Immature natural killer cell (primary cell): ENCODE measurements at places on chromosomes 16 and 17. TPM values are rescaled to one million over a fixed set of nuclear protein-coding genes. Genes with fewer than 3 reads are reported as not detected.
A peak's percentile ranks its signal among the peaks of the same experiment; 100 is the strongest.

- no peak for DNase-seq
- H3K36me3 ChIP-seq: peaks cover 13% of the 10 kb centered on the region
- H3K4me1 ChIP-seq: peaks cover 73% of the 10 kb centered on the region
These were observed 3.0 kb downstream of the SMCR8 start for GRCh38 chr17:18318117-18318516.

DNA sequence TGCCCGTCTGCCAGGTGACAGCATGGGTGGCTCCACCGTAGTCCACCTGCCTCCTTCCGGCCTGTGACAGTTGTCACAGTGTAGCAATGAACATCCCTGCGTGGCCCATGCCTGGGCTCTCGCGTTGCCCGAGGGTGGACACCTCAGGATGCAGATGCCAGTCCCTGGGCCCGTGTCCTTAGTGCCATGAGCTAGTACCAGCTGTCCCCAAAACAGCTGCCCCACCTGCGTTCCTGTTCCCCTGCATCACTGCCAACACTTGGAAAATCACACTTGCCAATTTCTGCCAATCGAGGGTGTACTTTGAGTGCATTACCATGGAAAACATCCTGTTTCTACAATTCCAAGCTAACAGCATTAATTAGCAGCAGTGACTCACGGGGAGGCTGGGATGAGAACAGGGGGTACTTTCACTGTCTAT lies 9.0 kb upstream of the C16orf95 start:
- peaks cover 2% of the 10 kb centered on the region for H3K27me3 ChIP-seq
- DNase-seq: no peak
- no peak overlapping the region for H3K27ac ChIP-seq
- peaks cover 6% of the 10 kb centered on the region for H3K4me1 ChIP-seq
- no peaks in the 10 kb centered on the region for H3K36me3 ChIP-seq

ARL2BP gene
- 221 TPM for polyA plus RNA-seq

MMP15 gene
- not detected for polyA plus RNA-seq

- peak overlapping the region; percentile 69 for H3K4me3 ChIP-seq
- peaks cover 8% of the 10 kb centered on the region for H3K36me3 ChIP-seq
- H3K4me1 ChIP-seq: peaks cover 51% of the 10 kb centered on the region
- peak; percentile 20 for DNase-seq
- H3K27me3 ChIP-seq: peaks cover 5% of the 10 kb centered on the region
These were observed 63.5 kb upstream of the PLCG2 start for GRCh38 chr16:81715358-81716196.

DNA sequence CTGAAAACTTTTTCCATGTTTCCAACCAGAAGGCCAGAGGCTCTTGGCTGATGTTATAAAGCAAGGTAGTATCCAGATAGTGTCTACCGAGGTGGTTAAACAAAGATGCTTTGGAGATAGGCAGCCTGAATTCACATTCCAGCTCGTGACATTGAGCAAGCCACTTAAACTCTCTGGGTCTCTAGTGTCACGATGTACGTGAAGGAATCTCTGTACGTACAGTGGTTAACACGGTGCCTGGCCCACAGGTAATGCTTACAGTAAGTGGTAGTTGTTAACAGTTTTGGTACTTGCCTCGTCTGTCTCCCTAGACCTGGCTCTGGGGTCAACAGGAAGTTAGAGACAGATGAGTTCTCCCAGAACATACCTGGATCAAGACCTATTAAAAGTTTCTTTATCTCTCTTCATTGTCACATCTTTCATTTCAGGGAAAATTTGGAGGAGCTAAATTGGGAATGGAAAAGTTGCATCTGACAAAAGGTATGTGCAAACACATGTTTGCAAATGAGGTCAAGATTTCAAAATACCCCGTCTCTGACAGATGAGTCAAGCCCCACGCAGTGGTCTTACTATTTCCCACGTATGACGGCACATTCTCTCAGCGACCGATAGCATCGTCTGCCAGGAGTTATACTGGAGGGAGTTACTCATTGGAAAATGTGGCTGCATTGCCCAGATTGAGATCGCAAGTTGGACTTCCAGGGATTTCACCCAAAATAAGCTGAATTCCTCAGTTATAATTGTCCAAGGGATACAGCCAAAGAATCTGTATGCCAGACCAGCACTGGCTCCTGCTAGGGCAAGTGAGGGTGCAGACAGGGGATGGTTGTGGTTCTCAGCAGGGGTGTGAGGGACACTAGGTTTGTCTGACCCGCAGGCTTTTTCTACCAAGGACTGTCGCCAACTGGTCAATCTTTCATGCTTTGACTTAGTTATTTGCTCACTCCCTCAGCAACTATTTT lies 18.9 kb upstream of the MYH10 start:
- H3K4me1 ChIP-seq: no peaks in the 10 kb centered on the region
- no peak overlapping the region for H3K27ac ChIP-seq
- no peak overlapping the region for H3K4me3 ChIP-seq

GRCh38 chr17:46836500-46836899 lies 14.9 kb upstream of the WNT9B start:
- no peak overlapping the region for H3K27ac ChIP-seq
- DNase-seq: no peak
- no peak overlapping the region for H3K4me3 ChIP-seq
- peaks cover 5% of the 10 kb centered on the region for H3K27me3 ChIP-seq

- DNase-seq: no peak
- peaks cover 31% of the 10 kb centered on the region for H3K27me3 ChIP-seq
- no peak overlapping the region for H3K4me3 ChIP-seq
- H3K27ac ChIP-seq: no peak overlapping the region
- H3K36me3 ChIP-seq: no peaks in the 10 kb centered on the region
- no peaks in the 10 kb centered on the region for H3K4me1 ChIP-seq
These were observed 30.9 kb upstream of the FOXF1 start for GRCh38 chr16:86479419-86479818.

INCA1 gene
- polyA plus RNA-seq: 0.35 TPM

GRCh38 chr17:64158406-64158805 lies 28.5 kb upstream of the ERN1 start:
- H3K4me1 ChIP-seq: no peaks in the 10 kb centered on the region
- DNase-seq: no peak
- peaks cover 11% of the 10 kb centered on the region for H3K36me3 ChIP-seq
- no peak overlapping the region for H3K4me3 ChIP-seq
- H3K27me3 ChIP-seq: no peaks in the 10 kb centered on the region

SSTR5 gene
- polyA plus RNA-seq: not detected
